ENCODE measurements at places on chromosomes 2 and 18.

DNA sequence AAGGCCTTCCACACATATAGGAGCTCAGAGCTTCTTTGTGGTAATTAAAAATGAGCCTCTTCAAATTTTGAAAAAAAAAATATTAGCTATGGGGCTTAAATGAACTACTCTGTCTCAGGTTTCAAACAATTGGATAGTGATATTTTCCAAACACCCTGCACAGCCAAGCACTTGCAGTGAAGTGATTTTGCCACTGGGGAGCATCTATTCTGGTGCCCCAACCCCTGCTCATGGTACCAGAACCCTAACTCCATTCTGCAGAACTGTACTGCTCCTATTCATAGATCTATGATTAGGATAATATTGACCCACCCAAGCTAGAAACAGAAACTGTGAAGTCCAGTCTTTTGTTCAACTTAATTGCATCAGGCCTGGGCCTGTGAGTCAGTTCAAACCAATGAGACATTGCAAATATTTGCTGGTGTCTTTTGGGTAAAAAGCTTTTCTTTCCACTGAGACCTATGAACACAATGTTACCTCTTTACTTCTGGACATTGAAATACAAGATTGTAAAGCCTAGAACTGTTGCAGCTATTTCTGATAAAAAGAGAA lies 324.0 kb downstream of the GALNT13 start:
- no peak for DNase-seq

GRCh38 chr18:11747286-11747685 lies 58.2 kb downstream of the GNAL start:
- no peak for DNase-seq

- no peak for DNase-seq
Measured at GRCh38 chr2:40138314-40138713, 313.6 kb downstream of the SLC8A1 start.

GRCh38 chr2:233418761-233419546 lies 64.7 kb downstream of the DGKD start:
- DNase-seq = no peak

GRCh38 chr18:58034370-58034769 lies 9.7 kb upstream of the NEDD4L start:
- no peak for DNase-seq

DNA sequence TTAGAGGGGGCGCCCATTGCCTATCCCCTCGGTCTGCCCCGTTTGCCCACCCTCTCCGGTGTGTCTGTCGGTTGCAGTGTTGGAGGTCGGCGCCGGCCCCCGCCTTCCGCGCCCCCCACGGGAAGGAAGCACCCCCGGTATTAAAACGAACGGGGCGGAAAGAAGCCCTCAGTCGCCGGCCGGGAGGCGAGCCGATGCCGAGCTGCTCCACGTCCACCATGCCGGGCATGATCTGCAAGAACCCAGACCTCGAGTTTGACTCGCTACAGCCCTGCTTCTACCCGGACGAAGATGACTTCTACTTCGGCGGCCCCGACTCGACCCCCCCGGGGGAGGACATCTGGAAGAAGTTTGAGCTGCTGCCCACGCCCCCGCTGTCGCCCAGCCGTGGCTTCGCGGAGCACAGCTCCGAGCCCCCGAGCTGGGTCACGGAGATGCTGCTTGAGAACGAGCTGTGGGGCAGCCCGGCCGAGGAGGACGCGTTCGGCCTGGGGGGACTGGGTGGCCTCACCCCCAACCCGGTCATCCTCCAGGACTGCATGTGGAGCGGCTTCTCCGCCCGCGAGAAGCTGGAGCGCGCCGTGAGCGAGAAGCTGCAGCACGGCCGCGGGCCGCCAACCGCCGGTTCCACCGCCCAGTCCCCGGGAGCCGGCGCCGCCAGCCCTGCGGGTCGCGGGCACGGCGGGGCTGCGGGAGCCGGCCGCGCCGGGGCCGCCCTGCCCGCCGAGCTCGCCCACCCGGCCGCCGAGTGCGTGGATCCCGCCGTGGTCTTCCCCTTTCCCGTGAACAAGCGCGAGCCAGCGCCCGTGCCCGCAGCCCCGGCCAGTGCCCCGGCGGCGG lies 1.7 kb downstream of the MYCN start:
- DNase-seq = no peak

DNA sequence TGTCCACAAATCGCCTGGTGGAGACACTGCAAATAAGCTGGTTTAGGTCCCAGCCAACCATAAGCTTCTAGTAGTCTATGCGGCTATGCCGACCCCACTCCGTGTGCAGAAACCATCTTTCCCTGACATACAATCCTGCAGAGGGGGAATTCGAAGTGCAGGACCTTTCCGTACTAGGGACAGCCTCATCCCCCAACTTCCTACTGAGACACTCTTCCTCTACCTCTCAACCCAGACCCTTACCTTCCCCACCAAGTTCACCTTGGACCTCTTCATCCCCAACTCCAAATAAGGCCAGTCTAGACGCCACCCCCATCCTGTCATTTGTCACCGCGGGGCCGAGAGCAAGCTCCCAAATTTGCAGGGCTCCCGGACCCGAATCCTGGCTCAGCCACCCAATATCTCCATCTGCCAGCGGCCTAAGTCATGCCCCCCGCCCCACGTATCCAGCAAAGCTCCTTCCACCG lies 496 bp downstream of the SUCLG1 start:
- no peak for DNase-seq

DNA sequence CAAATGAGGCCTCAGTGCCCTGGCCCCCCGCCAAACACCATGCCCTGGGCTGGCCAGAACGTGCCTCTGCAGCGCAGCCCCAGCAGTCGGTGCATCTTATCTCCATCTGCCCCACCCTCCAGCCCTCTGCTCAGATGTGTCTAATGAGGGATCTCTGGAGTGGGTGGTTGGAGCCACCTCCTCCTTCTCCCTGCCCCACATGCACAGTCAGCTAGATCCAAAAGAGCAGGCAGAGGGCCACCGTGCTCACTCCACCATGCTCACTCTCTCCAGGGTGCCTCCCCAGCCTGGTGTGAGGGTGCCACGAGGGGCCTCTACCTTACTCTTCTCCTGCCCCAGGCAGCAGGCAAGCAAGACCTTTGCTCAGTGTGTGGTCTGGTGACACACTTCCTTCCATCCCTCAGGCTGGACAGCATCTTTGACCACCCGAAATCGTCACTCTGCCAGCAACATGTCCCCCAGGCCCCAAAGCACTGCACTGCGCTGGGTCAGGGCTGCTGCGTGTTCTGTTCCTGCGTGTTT lies 266.1 kb upstream of the HDAC4 start:
- no peak for DNase-seq

DNA sequence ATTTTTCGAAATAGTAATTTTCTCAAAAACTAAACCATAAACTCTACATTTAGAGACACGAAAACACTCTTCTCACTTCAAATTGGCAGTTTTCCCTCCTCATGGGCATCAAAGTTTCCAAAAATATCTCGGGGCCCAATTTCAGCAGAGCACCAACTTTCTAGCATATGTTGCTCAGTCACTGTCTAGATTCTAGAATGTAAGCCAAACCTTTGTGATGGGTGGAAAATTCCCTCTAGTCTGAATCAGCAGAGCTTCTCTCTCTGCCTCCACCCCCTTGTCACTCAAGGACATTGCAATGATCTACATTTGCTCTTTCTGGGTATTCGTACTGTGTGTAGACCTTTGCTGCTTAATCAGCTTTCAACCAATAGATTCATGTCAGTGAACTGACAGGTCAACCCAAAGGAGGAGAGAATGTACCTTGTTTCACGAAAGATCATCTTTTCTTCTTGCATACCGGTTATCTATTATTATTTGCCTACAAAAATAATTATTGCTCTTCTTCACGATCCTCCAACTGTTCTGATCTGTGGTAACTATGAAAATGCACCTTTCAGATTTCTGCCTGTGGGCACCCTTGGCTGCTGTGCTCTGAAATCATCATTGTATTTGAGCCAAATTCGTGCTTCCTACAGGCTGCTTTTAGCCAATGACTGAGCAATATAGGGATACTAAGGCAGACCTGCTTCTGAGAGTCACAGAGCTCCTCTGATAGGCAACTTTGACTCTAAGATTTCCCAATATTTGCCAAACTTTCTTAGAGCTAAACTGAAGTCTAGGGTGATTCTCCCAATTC lies 38.7 kb upstream of the GLS start:
- no peak for DNase-seq

- DNase-seq = no peak
Measured at GRCh38 chr2:102176172-102176571, 10.7 kb upstream of the IL1RL2 start.

GRCh38 chr2:114688241-114688640 lies 245.8 kb downstream of the DPP10 start:
- no peak for DNase-seq

- no peak for DNase-seq
Measured at GRCh38 chr2:151302404-151302803, 12.9 kb upstream of the NMI start.

DNA sequence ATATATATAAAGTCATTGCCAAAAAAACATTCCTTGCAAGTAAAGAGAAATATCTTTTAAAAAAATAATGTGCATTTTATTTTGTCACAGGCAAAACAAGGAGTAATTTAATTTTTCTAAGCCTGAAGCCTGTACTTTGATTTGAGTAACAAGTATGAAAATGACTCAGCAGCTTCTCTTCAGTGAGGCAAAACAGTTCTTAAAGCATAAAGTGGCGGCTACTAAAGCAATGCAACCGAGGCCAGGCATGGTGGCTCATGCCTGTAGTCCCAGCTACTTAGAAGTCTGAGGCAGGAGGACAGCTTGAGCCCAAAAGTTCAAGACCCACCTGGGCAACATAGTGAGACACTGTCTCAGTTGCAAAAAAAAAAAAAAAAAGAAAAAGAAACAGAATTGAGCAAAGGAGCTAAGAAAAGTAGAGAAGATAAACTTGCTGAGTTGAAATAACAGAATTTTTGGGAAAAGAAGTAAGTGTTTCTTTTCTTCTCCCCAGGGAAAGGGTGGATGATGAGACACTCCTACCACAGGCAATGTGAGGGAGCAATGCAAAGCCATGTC lies 29.6 kb downstream of the DOK1 start:
- peak; percentile 49 for DNase-seq

GRCh38 chr18:56662902-56663301 lies 11.7 kb downstream of the WDR7 start:
- no peak for DNase-seq

DNA sequence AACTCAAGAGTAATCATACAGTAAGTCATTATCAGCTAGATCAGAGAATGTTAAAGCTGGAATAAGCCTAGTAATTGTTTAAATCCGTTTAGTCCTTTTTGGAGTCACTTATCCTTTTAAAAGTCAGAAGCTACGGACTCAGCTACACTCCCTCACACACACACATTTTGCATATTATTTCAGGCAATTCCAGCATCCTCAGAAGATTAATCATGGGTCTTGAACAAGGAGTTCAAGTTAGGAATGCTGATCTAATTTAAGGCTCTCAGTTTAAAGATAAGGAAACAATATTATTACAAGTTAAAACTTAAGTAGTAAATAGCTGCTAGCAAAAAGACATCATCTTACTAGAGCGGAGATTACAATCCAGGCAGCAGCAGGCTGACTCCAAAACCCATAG lies 74.3 kb downstream of the GTF3C3 start:
- no peak for DNase-seq

GRCh38 chr2:147479358-147479757 lies 365.5 kb upstream of the ACVR2A start:
- no peak for DNase-seq

DNA sequence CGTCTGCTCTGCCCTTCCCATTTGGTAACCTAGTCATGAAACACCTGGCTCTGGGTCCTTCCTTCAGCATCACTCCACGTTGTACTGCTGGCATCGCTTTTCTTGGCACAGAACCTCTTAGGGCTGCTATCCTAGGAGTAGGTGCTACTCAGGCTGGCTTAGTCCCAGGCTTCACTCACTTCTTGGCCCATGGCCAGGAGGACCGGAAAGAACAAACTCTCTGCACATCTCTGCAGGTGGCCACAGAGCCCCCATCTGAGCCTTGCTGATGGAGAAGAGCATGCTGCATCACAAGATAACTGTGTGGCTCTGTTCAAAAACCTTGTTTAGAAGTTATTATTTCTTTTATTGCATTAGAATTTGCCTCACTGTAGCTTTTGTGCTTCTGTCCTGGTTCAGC lies 447.2 kb upstream of the TNP1 start:
- no peak for DNase-seq

DNA sequence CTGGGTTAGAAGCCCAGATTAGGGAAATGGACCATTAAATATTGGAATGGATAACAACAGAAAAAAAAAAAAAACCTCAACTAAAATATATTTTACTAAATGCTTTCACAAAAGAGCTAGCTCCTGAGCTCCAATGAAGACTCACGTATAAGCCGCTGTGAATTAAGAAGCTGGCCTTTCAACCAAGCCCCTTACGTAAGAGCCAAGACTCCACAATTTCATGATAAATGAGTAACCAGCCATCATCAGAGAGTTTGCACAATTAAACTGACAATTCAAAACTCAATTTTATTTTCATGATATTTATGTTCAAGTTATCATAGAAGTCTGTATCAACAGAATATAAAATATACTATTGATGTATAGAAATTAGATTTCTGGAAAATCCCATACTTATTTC lies 70.7 kb upstream of the HNRNPA3 start:
- no peak for DNase-seq

DNA sequence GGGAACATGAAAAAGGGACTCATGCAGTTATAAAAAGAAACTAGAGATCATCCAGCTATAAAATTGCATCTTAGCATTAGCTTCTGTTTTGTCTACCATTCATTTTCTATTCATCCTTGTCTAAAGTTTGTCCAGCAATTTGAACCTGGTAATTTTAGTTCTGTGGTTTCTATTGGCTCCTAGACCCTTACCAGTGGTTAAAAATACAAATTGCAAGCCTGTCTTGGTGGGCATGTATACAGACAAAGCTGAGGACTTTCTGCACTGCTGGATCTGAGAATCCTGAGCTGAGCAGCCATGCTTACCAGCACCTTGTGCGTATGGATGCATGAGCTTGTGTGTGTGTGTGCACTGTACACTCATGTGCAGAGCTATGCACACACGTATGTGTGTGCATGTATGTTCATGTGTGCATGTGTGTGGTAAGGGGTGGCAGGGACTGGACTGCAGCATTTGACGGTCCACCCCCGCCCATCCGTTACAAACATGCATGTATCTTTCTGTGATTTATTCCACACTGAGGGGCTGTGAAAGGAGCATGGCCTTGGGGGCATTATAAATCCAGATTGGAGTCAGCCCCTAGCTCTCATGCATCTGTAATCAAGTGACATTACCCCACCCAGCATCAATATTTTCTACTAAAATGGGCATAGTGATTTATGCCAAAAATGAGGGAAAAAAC lies 144.7 kb downstream of the FAM210A start:
- DNase-seq = no peak

DNA sequence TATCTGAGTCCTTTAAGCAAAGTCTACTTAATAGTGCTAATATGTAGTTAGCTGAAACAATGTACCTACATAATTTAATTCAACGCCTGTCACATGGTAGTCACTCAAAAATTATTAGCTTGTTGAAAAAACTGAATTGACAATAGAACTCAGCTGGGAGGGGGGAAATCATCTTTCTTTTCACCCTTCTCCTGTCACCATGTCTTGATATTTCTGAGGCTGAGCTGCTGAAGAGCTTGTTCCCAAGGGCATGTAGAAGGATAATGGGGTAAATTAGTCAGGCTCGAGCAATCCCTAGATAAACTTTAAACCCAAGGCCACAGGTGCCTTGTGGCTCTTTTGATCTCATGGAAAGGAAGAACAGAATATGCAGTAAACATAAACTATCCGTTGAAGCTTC lies 339.6 kb upstream of the LRATD1 start:
- no peak for DNase-seq

GRCh38 chr18:48547531-48547981 lies 8.7 kb downstream of the CTIF start:
- DNase-seq = no peak

All from COLO829 (cell line).